Activated naive CD8-positive, alpha-beta T cell treated with anti-CD3 and anti-CD28 coated beads, Interleukin-2, amount 50 U/mL, for 24 hours (primary cell): ENCODE measurements at places on chromosomes 12 and 14.

DNA sequence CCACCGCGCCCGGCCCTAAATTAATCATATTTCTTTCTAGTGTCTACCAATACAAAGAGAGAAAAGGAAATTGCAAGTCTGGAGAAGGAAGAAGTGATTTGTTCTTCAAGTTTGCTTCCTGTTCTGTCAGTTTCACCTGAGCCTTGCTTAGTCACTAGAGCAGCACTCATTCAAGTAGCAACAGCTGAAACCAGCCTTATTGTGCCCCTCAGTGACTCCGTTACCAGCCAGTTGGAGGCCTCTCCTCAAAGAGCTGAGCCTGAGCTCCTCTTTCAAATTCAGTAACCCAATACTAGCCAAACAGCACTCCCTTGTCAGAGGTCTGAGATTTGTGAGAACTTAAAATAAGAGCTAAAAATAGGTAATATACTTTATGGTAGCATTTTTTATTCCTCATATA, 17.4 kb downstream of the PAWR start:
- DNase-seq, result no peak

DNA sequence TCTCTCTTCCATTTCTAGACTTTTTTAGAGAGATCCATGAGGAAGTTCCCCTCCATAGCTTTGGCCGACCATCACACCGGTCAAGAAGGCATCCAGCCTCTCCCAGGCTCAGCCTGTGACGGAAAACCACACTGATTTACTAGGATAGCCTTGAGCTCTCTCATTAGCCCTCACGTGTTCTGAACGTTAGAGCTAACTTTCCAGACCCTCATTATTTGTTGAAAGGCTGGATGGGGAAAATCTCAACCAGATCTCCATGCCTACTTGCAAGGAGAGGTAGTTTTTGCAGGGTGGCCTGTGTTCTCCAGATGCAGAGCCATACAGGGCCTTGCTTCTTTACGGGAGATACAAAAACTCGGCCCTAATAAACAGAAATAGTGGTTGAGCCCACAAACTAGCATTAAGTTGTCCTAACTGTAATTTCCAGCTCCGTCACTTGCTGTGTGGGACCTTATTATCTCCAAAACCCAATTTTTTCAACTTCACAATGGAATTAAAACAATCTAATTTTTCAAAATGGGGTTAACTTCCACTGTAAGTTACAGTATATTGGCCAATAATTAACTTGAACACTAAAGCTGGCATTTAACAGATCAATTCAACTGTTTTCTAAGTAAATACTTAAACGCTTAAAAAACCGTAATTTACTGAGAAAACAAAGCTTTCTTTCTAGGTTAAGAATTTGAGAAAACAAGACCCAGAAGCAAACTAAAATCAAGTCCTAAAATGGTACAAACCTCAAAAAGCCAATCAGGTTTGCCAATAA, 65.3 kb downstream of the KLHL28 start:
- DNase-seq, result no peak

DNA sequence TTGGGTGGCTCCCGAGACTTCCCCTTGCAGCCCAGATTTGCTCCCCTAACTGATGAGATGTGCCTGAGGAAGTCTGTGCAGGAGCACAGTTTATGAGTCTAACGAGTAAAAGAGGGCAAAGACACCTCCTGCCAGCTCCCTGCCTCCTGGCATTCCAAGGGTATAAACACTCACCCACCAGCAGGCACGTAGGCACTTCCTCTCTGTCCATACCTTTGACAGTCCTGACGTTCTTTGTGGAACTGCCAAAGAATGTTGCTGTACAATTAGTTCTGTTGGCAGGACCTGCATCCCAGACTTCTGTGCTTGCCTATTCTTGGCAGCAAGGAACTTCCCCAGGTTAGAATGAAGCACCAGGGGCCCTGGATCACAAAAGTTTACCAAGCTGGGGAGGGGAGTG, 889.3 kb downstream of the BCL11B start:
- DNase-seq, result no peak

GRCh38 chr12:132449565-132450417, 40.2 kb upstream of the FBRSL1 start:
- no peak for DNase-seq

- no peak for DNase-seq
Measured at GRCh38 chr12:125983094-125983783, 918.0 kb downstream of the AACS start.

DNA sequence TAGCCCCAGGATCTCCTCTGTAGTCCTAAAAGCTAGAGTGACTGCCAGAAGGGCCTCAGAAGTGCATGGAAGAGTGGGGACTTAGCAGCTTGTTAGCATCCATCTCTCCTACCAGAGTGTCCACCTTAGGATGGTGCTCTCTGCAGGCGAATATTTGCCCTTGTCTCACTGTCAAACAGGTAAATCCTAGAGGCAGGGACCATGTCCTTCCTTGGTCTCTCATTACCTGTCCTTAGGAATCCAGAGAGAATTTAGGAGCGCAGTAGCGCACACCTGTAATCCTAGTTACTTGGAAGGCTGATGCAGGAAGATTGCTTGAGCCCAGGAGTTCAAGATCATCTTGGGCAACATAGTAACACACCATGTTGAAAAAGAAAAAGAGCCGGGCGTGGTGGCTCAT, 21.4 kb downstream of the AGAP2 start:
- no peak for DNase-seq

GRCh38 chr12:92156704-92157395, 11.2 kb upstream of the BTG1 start:
- no peak for DNase-seq

- DNase-seq, result no peak
Measured at GRCh38 chr12:110816779-110817178, 30.0 kb upstream of the CCDC63 start.

DNA sequence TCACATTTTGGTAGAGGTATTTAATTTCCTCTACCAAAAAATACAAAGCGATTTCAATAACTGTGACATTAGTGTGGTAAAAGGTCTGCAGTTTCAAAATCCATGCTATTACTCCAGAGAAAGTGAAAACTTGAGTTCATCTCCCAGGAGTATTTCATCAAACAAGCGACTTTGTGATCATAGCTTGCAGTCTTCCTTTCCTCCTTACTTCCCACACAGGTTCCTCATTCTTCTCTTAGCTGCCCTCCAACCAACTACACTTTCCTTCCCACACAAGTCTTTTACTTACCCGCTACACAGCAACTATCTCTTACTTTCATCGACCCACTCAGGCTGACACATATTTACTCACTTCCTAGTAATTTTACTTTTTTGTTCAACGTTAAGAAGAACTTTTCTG, 413.4 kb upstream of the USP15 start:
- no peak for DNase-seq

- no peak for DNase-seq
Measured at GRCh38 chr12:14614704-14615121, 47.0 kb upstream of the PLBD1 start.

DNA sequence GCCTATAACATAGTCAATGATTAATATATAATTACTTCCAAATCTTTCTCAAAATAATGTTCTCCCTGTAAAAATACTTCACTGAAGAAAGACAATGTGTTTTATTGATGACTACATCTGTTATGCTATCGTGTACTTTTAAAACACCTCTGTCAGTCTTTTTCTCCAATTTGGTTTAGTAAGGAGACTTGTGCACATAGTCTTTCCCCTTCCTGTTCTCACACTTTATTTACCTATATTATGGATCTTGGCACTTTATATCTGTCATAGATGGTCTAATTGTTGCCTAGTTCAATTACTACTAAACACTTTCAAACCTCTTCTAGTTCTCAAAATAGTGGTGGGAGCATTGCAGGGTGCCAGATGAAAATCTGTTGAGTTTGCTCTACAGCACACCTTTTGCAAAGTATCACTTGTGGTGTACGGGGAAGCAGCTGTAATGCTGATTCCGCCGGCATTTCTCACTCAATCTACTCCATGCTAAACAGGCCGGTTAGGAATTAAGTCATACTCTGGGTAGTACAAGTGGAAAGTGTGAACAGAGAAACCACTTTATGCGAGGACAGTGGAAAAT, 1.1 kb upstream of the INSM2 start:
- peak; percentile 2 for DNase-seq

- no peak for DNase-seq
Measured at GRCh38 chr12:72323881-72324280, 51.7 kb downstream of the TRHDE start.

DNA sequence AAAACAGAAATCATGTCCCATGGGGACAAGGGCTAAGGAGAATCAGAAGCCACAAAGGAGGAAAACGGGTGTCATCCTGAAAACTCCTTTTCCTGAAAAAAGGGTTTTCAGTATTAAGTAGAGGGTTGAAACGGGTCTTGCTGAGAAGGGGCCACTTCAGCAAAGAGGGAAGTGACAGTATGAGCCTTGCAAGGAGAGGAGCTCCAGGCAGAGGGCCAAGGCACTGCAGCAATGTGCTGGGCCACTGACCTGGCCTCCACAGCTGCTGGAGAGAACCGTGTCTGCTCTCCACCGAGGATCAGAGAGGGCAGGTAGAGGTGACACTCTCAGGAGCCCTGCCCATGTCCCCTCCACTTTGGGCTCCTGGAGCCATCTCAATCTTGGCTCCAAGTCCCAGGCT, 103.3 kb downstream of the NCOR2 start:
- no peak for DNase-seq

GRCh38 chr12:6834254-6834653, 6.0 kb downstream of the P3H3 start:
- DNase-seq, result no peak

DNA sequence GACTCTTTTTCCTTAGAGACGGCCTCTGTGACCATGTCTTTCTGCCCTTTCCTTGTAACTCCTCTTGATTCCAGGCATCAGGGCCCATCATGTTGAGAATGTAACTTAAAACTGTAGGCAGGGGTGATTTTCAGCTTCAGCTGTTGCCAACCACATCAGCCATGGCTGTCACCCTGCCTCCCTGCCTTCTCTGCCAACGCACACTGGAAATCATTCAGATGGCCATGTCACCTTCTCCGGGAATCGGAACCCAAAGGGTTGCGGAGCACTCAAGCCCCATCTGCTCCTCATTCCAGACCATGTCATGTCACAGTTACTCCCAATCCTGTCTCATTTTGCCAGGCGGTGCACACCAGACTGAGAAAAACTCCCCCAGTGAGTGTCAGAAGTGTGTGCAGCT, 72.1 kb downstream of the EMP1 start:
- DNase-seq, result no peak

GRCh38 chr12:47458279-47458678, 247.6 kb downstream of the RPAP3 start:
- DNase-seq, result no peak

DNA sequence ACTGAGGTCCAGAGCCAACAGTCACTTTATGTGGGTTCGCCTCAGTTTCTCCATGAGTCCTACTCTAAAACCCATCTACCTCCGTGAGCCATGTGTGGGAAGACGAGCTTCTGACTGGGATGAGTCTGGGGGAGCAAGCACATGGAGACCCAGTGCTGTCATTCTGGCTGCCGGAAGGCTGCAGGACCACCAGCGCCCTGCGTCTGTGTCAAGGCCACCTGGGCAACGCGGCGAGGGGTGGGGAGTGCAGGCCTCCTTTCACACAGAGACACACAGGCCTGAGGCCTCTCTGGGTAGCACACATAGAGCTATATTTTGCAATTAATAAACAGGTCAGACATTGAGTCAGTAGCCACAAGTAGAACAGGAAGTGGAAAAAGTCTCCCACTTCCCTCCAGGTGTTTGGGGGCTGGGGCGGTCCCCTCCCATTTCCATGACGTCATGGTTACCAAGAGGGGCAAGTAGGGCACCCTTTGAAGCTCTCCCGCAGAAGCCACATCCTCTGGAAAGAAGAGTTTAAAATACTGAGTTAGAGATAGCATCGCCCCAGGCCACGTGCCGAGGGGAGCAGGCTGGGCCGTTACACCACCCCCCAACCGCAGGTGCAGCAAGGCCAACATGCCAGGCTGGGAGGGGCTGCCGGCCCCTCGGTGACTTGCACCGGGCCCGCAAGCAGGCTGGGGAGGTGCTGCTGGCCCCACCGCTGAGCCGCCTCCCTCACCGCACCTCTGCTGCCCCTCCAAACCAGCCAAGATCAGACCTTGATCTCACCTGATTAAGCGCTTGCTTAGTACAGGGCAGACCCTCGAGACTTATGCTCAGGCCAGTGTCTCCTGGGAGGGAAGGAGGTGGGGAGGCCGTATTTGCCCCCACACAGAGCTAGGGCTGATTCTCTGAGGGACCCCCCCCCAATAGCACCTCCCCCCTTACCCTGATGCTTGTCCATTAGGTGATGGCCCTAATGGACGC, 32.7 kb downstream of the DAD1 start:
- peak; percentile 95 for DNase-seq

GRCh38 chr14:51846631-51847488, 13.6 kb upstream of the GNG2 start:
- DNase-seq, result peak; percentile 83

GRCh38 chr12:130829391-130830245, 9.4 kb downstream of the STX2 start:
- no peak for DNase-seq

DNA sequence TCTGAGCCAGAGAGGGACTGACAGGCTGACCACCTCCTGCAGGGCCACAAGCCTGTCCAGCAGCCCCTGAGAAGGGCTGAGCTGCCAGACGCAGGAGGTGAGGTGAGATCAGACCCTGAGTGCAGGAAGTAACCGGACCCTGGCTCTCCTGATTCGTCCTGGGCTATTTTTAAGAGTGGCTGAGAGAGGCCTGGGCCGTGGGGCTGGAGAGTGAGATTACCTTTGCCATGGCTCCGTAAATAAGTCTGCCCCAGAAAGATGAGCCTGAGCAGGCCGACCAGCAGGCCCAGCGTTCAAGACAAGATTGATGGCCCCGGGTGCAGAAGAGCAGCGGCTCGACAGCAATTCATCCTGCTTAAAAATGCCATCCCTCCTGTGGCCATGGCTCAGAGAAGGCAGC, 54.2 kb downstream of the SPTB start:
- DNase-seq, result no peak

DNA sequence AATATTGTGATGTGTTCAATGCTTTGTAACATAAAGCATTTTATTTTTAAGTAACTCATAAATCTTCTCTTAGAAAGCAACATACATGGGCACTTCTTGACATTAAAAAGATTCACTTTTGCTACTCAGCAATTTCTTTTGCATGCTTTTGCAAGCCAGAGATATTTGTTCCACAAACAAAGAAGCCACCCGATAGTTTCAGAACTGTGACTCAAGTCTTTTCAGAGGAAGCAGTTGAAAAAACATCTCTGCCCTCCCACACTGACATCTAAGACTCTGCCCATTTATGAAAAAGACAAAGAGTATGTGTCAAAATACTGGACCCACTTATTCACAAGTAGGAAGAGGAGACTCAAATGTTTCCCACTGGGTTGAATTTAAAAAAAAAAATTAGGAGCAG, 7.5 kb downstream of the APPL2 start:
- no peak for DNase-seq
